ENCODE measurements at places on chromosomes 6 and 20.

DNA sequence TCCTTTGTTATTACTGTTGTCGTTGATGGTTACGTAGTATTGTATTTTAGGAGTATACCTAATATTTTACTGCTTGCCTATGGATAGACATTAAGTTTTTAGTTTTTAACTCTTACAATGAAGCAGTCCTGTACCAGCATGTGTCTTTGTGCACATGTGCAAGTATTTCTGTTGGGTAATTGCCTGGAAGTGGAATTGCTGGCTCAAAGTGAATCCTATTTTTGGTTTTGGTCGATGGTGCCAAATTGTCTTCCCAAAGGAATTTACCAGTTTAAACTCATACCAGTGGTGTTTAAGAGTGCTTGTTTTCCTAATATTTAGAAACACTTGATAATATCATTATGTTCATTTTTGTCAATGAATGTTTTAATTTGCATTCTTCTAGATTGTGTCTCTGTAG is 75.5 kb downstream of the ANKS1A start:
- DNase-seq, result no peak

- DNase-seq, result peak; percentile 54
Observed at GRCh38 chr20:36384022-36384619, 78.0 kb downstream of the DLGAP4 start.

DNA sequence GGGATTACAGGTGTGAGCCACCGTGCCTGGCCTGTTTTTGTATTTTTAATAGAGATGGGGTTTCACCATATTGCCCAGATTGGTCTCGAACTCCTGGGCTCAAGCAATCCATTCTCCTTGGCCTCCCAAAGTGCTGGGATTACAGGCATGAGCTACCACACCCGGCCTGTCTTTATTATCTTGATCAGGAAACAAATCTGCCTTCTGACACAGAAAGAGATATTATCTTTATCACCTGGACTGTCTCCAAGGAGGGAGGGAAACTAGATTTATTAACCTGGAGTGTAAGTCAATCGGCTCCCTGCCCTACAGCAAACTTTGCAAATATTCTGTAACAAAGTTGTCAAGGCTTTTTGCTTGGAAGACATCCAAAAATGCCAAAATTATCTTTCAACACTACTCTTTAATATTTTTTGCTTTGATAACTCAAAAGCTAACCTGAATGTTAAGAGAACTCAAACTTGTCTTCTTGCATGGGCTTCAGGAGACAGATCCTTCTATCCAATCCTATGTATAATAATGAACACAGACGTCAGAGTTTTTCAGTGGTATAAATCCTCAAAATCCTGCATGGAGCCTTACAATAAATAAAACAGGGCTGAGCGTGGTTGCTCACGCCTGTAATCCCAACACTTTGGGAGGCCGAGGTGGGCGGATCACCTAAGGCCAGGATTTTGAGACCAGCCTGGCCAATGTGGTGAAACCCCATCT is 85.0 kb upstream of the LOC128125822 start:
- DNase-seq, result no peak

DNA sequence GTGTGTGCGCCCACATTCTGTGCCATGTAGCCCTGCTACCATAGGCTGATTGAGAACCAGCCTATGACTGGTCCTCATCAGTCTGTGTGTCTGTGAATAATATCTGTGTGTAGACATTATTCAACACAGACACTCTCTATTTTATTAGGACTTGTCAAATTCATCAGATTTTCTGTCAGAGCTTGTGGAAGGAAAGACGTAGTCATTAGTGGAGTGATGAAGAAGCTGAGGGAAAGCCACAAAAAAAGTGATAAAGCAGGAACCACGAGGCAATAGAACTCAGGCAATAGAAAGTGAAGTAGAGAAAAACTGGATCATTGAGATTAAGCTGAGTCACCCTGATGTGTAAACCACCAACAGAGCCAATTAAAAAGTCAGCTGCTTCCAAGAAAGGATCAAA is 122.2 kb upstream of the MARCKS start:
- no peak for DNase-seq

DNA sequence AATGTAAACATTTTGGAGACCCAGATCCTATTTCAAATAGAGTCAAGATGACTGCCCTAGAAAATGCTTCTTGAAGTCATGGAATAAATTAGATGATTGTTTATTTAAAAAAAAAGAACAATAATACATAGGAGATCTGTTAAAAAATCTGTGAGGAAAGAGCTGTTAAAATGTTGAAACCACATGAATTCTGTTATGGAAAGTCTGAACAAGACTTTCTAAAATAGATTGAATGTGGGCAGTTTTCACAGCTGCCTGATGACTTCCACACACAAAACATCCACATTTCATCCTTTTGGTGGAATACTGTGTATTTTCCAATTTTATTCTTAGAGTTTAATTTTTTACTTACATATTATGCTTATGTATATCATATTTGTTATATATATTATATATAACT is 186.1 kb downstream of the LAMA2 start:
- no peak for DNase-seq
